Activated T-helper 1 cell treated with Interleukin-2 at 50 U/mL for 16 hours (primary cell): ENCODE measurements at places on chromosomes 3 and 15.

GRCh38 chr3:115571413-115571812 is 51.9 kb upstream of the GAP43 start:
- no peak for DNase-seq

DNA sequence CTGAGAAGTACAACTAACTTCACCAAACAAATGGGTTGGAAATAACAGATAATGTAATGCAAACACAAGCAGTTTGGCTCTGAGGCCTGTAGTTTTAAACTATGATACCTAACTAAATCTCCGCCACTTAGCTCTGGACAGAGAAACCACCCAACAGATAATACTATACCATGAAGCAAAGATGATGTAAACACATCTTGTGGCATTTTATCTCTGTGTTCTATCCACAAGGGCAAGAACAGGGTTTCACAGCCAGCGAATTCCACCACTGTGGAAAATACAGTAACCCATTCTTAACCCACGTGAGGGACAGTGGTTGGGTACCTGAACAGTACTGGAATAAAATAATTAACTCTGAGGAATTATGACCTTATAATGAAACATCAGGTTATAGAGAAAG is 93.6 kb downstream of the P3H2 start:
- DNase-seq: no peak

DNA sequence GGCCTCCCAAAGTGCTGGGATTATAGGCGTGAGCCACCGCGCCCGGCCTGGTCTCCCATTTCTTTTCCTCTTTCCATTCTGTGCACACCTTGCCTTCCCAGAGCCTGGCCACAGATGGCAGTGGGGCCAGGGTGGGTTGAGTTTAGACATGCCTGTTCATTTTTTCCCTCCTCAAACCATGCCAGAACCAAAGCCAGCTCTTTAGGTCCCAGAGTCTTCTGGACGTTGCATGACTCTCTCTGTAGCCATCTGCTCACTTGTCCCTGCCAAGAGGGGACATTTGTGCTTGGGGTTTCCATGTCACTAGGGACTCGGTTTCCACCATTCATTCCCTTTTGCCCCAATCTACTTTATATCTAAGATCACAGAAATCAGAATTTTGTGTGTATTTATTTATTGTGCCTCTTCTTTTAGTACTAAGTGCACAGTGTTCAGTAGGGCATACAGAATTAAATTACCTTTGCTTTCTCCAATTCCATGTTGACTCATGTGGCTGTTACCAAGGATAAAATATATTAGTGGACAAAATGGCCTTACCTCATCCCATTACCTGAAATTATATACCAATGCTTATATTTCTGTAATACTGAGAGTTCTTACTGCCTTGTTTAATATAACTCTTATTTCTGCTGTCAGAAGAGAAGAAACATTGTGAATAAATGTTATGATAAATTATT is 49.6 kb downstream of the USP13 start:
- DNase-seq: no peak

DNA sequence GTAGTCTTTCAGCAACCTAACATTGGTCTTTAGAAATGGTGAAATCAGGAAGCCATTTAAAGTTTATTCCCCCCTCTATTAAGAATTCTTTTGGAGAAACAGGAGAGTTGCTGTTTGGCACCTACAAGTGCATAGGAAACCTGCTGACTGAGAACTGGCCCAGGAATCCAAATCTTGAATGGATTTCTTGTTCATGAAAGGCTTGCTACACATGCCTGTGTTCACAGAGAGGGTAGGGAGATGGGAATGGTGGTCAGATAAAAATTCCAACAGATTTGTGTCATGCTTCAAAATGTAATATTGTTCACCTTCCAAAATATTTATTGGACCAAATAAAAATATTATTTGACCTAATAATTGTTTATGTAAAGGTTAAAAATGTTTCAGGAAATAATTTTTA is 24.2 kb upstream of the ZPLD1 start:
- DNase-seq: no peak

- DNase-seq: no peak
Measured at GRCh38 chr3:118772547-118773011, 262.1 kb downstream of the IGSF11 start.

- no peak for DNase-seq
Measured at GRCh38 chr3:183193762-183194689, 31.5 kb upstream of the LAMP3 start.

GRCh38 chr15:55829826-55830225 is 86.9 kb upstream of the PRTG start:
- DNase-seq: no peak

DNA sequence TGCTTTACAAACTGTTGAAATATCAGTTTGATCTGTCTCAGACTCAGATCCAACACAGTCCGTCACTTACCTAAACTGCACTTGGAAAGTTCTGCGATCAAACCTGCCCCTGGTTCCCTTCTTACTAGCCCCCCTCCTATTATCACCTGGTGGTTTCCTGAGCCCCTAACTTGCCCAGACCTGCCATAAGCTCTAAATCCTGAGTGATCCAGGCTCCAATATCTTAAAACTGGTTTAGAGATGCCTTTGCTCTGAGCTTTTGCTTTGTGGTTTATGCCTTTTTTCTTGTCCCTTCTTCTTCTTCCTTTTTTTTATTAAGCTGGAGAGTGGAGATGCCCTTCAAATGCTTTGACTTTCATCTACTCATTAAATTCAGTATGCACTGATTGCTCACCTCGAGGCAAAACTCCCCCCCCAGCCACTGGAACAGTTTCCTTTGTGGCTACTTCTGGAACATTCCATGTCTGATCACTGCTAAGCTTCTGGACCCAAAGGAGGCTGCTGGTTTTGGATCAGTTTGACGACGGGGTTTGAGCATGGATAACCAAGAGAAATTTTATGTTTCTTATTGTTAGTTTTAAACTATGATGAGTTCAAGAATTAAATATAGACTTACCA is 3.5 kb upstream of the ITGB5 start:
- no peak for DNase-seq
